ENCODE measurements at places on chromosomes 12 and 14. TPM values are rescaled to one million over a fixed set of nuclear protein-coding genes. Genes with fewer than 3 reads are reported as not detected.
A peak's percentile ranks its signal among the peaks of the same experiment; 100 is the strongest.

MYL6 gene
- 802 TPM for total RNA-seq

GRCh38 chr14:100584056-100585031 is 2.9 kb downstream of the BEGAIN start:
- no peaks in the 10 kb centered on the region for H3K36me3 ChIP-seq
- no peak overlapping the region for H3K27ac ChIP-seq
- peak overlapping the region; percentile 28 for H3K4me3 ChIP-seq
- no peaks in the 10 kb centered on the region for H3K4me1 ChIP-seq
- no peak for DNase-seq

MDP1 gene
- 12.9 TPM for total RNA-seq

PLXNC1 gene
- 22.7 TPM for total RNA-seq

GRCh38 chr14:102870994-102871831 is 51.2 kb upstream of the AMN start:
- peaks cover 37% of the 10 kb centered on the region for H3K36me3 ChIP-seq
- no peak overlapping the region for H3K4me3 ChIP-seq
- peak overlapping the region; percentile 65 for H3K27ac ChIP-seq

GRCh38 chr14:53807542-53807941 is 149.1 kb downstream of the BMP4 start:
- H3K4me1 ChIP-seq, result no peaks in the 10 kb centered on the region
- no peaks in the 10 kb centered on the region for H3K27me3 ChIP-seq
- H3K36me3 ChIP-seq, result no peaks in the 10 kb centered on the region

Data from activated T-helper 1 cell treated with anti-CD3 and anti-CD28 coated beads, Interleukin-12 subunit alpha, Interleukin-12 subunit beta, Interleukin-2, Interleukin-4 antibody, amounts not matched to agents 30 ng/mL and 10 ng/mL and 1 ng/mL, durations not matched to agents 14 hours and 24 hours and 36 hours (primary cell).